T-helper 1 cell (primary cell): ENCODE measurements at places on chromosomes 7 and 10.

DNA sequence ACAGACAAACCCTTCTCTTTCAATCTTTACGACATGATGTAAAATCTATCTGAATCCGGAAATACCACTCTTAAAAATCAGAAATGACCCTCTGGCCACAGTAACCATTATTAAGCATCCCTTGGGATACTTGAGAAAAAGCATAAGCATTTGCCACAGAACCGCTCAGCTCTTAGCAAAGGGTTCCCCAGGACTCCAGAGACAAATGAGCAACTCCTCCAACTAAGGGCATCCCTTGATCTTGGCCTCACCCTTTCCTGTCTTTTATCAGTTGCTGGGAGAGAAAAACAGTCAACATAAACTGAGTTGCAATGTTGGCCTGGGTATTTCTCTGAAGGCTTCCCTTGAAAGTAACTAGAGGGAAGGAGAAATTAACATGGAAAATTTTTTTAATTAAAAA, 3.5 kb downstream of the PDLIM1 start:
- no peak for DNase-seq

DNA sequence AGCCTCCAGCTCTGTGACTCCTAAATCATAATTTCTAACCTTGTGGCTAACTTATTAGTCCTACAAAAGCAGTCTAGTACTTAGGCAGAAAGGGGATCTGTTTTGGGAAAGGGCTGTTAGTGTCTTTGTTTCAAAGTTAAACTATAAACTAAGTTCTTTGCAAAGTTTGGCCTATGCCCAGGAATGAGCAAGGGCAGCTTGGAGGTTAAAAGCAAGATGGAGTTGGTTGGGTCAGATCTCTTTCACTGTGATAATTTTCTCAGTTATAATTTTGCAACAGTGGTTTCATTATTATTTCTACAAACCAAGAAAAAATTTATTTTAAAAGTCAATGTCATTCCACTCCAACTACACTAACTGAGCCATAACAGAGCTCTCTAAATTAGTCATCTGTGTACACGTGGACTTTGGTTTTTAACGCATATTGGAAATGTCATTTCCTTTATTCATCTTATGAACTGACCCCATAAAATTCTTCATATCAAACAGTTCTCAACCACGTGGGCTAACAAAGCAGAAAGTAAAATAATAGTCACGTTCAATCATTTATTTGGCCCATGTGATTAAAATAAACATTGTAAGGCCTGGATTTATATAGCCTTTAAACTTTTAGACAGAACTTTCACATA, 143.2 kb upstream of the C7orf33 start:
- peak; percentile 60 for DNase-seq

GRCh38 chr10:80966326-80966986, 428.8 kb downstream of the SH2D4B start:
- DNase-seq: no peak

DNA sequence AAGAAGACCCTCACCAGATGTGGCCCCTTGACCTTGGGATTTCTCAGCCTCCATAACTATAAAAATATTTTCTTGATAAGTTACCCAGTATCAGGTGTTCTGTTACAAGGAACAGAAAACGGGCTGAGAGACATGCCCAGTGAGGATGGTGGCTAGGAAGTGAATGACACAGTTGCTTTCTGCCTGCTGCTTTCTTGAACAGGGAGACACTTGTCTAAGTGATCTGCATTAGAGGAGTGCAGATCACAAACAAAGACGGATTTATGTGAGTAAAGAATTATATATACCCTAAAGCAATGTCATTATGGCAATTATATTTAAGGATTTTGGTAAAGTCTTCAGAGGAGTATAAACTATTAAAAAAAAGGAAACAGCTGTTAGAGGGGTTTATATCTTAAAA, 169.2 kb upstream of the AHR start:
- DNase-seq: no peak

- DNase-seq: no peak
Measured at GRCh38 chr10:69898524-69898923, 96.8 kb downstream of the COL13A1 start.

DNA sequence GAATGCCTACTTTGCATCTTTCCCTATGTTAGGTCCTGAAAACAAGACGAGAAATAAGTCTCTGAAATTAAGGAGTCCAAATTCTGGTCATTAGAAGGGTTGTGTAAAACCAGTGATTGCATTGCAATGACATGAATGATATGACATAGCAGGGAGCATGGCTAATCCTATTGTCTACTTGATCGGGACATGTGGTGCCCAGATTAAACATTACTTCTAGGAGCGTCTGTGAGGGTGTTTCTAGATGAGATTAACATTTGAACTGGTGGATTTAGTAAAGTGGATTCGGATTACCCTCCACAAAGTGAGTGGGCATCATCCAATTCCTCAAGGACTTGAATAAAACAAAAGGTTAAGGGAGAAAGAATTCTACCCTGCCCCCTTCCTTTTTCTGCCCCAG, 434.9 kb upstream of the KLF6 start:
- DNase-seq: no peak

- DNase-seq: no peak
Measured at GRCh38 chr10:124116771-124117510, 23.5 kb upstream of the CHST15 start.

GRCh38 chr7:156554488-156554887, 86.1 kb upstream of the RNF32 start:
- no peak for DNase-seq

GRCh38 chr7:45624392-45624760, 50.2 kb downstream of the ADCY1 start:
- DNase-seq: no peak

- no peak for DNase-seq
Measured at GRCh38 chr7:14825912-14826311, 76.6 kb downstream of the DGKB start.
